ENCODE measurements at places on chromosomes 16 and 17. TPM values are rescaled to one million over a fixed set of nuclear protein-coding genes. Genes with fewer than 3 reads are reported as not detected.

DNA sequence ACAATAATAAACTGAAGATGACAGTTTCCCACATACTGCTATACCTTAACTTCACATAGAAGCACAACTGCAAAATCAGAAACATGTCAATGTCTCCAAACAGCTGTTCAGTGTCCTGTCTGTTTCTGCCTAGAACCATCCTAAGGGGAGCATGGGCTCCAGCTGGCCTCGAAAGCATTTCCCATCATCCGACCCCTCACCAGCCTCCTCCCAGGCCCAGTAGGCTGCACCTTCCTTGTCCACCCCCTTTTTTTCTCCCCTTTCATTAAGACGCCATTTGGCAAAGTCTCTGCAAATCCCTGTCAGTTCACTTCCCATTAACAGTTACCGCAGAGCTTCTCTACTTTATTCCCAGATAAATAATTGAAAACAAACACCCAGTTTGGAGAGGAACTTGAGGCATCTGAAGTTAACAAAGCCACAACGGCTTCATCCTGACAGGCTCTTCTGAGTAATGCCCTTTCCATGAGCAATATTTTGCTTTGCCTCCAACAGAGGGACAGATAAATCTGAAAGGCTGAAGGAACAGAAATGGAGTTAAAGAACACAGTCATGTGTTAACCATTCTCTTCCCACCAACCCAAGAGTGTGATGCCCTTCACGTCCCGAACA lies 65.3 kb downstream of the SLC39A11 start:
- no peak for DNase-seq

- no peak for DNase-seq
Measured at GRCh38 chr16:21070564-21070963, 80.1 kb downstream of the DNAH3 start.

DNA sequence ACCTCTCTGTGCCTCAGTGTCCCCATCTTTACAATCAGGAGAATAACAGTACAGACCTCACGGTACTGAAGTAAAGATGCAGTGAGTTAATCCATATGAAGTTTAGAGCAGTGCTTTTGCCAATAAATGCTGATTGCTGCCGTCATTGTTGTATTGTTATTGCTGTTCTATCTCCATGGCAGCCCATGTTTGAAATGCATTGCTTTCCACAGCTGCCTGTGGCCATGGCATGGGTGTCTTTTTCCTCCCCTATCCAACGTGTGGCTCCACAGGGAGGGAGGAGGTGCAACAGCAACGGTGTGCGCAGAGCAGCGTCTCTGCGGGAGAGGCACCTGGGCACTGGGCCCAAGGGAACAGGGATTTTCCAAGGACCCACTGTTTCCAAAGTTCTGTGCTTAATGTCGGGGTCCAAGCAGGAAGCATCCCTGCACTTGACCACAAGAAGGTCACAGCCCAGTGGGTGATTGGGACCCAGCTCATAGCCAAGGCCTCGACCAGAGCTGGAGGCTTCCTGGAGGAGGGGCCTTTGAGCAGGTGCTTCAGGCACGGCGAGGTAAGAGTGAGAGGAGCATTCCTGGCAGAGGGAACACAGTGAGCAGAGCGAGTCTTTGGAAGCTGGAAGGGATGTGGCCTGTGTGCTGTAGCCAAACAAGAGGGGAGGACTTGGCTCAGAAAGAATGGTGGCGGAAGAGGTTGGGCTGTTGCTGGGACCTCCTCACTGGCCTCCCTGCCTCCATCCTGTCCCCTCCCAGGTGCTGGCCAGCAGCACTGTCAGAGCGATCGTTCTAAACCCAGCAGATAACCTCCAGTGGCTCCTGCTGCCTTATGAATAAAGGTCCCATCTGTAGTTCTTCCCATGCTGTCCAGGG lies 3.9 kb downstream of the RAI1 start:
- DNase-seq = peak; percentile 58

GRCh38 chr17:65268832-65269231 lies 131.7 kb downstream of the RGS9 start:
- no peak for DNase-seq

GRCh38 chr16:47141773-47142485 lies 1.8 kb downstream of the NETO2 start:
- peak; percentile 92 for DNase-seq

GRCh38 chr17:77891602-77892001 lies 66.9 kb upstream of the TNRC6C start:
- no peak for DNase-seq

DNA sequence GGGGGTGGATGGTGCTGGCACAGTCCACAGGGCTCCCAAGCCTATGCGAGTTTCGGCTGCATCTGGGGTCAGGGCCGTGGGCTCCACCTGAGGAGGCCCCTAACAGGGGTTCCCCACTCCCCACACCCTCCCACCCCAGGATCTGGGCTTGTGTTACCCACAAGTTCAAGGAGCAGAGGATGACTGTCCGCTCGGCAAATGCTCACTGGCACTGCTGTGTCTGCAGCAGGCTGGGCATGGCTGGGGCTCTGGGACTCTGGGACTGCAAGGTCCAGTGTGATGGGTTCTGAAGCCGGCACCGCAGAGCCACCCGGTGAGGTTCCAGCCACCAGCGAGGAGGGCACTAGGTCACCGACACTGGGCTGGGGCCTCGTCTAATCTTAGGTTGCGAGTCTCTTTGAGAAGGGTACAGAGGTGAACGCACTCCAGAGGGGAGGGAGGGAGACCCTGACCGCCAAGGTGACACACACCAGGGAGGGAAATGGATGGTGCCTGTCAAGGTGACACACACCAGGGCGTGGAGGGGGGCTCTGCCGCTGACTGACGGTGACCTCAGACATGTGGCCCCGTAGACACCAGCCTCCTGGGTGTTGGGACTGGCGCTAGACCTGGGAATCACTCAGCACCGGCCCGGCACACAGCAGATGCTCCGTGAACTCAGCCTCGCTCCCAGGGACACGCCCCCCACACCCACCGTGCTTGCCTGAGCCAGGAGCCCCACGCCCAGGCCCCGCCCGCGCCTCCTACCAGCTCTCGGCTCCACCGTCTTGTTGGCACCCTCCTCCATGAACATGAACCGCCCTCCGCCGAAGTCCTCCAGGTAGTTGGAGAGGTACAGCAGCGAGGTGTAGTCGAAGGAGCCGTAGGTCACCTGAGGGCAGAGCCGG lies 20.5 kb upstream of the HEXD start:
- no peak for DNase-seq

DNA sequence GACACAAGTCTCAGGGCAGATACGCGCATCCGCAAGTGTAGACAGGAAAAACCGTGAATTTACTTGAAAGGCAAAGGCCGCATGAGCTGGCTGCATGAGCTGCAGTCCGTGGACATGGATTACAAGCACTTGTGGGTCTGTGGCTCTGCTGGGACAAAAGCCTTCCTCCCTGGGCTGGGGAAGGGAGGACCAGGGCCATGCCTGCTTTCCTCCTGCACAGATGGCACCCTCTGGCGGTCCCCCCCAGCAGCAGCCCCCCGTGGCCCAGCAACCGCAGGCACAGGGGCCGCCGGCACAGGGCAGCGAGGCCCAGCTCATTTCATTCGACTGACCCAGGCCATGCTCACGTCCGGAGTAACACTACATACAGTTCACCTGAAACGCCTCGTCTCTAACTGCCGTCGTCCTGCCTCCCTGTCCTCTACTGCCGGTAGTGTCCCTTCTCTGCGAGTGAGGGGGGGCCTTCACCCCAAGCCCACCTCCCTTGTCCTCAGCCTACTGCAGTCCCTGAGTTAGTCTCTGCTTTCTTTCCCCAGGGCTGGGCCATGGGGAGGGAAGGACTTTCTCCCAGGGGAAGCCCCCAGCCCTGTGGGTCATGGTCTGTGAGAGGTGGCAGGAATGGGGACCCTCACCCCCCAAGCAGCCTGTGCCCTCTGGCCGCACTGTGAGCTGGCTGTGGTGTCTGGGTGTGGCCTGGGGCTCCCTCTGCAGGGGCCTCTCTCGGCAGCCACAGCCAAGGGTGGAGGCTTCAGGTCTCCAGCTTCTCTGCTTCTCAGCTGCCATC lies 1.7 kb upstream of the MRPL12 start:
- no peak for DNase-seq

- DNase-seq = no peak
Measured at GRCh38 chr16:57092786-57093411, 516 bp downstream of the CPNE2 start.

GRCh38 chr16:86710602-86710950 lies 132.2 kb downstream of the FOXL1 start:
- DNase-seq = no peak

DNA sequence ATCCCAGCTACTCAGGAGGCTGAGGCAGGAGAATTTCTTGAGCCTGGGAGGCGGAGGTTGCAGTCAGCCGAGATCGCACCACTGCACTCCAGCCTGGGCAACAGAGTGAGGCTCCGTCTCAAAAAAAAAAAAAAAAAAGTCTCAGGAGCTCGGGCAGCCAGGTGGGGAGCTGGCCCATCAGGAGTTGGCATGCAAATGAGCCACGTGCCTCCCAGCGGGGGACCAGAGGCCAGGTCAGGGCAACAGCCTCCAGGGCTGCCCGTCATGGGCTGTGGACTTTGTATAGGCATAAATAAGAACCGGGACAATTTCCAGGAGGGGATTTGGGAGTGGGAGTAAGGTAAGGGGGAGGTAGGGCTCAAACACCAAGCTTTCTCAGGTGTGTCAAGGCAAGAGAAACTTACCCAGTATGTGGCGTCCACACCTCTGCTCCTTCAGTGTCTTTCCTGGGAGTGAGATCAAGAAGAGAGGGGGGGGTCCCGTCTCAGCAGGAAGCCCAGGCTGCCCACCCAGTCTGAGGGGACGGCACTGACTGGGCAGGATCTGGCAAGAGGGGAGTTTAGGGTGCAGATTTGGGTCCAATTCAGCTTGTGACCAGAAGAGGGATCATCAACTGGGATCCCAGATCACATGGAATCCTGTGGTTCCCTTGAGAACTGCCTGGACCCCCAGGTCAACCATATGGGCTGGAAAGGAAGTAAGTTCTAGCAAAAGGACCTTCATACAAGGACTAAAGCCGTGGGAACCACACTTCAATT lies 22.3 kb upstream of the G6PC1 start:
- DNase-seq = no peak

EME1 gene
- 6.1 TPM for total RNA-seq

PHB1 gene
- 153 TPM for total RNA-seq

SRCIN1 gene
- total RNA-seq = not detected

FA2H gene
- not detected for total RNA-seq
